ENCODE measurements at places on chromosomes 12 and 14.

DNA sequence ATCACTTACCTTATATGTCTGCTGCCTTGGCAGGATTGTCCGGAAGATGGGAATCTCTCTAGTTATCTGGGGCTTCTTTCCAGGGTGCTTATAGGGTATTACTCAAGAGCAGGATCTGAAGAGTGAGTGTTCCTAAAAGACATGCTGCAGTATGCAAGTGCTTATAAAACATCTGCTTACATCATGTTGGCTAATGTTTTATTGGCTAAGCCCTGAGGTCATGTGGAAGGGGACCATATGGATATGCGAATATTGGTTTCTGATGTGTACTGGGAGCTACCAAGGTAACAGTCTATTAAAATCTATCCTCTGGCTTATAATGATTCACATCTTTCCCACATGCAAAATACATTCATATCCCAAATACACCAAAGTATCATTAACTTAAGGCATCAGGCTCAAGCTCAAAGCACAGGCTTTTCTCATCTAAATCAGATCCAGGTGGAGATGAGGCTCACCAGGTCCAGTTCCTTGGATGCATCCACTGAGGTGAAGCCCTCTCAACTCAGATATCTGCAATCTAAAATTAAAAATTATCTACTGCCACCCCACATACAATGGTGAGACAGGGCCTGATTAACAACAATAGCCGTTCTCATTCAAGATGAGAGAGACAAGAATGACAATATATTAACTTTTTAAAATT, 29.8 kb downstream of the LRRIQ1 start:
- no peak for DNase-seq

GRCh38 chr12:127664901-127665300, 602.1 kb upstream of the TMEM132C start:
- no peak for DNase-seq

- no peak for DNase-seq
These were observed 34.2 kb upstream of the PLEKHA5 start for GRCh38 chr12:19095331-19095730.

DNA sequence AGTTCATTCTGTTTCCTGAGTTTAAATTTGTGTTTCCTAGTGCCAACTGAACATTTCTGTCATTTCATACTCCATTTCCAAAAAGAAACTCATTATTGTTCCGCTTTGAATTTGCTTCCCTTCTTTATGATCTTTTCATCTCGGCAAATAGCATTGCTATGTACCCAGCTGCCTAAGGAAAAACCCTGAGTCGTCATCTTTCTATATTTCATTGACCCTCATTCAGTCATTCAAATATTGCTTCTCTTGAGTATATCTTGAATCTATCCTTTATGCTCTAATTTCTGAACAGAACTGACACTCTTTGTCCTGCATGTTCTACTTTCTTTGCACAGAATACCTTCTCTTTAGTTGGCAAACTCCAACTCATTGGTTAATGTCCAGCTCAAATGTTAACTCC, 35.9 kb downstream of the ADIPOR2 start:
- no peak for DNase-seq

- no peak for DNase-seq
These were observed 66.4 kb upstream of the MAP1LC3B2 start for GRCh38 chr12:116492703-116493324.

GRCh38 chr12:127275416-127275815, 991.6 kb upstream of the TMEM132C start:
- no peak for DNase-seq

DNA sequence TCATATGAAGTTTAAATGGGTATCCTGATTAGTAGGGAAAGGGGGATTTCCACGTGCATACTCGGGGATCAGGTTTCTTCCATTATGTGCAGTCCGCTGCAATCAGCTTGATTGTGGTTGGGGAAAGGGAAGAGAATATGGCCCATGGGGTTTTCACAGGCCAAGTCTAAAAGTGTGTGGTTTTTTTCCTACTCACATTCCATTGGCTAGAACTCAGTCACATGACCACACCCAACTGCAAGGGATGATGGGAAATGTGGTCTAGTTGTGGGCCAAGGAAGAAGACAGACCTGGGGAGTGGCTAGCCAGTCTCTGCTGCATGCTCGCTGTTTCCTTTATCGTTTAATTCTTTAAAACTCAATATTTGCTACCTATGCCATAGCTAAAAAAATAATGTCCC, 105.1 kb downstream of the PRIMA1 start:
- no peak for DNase-seq

DNA sequence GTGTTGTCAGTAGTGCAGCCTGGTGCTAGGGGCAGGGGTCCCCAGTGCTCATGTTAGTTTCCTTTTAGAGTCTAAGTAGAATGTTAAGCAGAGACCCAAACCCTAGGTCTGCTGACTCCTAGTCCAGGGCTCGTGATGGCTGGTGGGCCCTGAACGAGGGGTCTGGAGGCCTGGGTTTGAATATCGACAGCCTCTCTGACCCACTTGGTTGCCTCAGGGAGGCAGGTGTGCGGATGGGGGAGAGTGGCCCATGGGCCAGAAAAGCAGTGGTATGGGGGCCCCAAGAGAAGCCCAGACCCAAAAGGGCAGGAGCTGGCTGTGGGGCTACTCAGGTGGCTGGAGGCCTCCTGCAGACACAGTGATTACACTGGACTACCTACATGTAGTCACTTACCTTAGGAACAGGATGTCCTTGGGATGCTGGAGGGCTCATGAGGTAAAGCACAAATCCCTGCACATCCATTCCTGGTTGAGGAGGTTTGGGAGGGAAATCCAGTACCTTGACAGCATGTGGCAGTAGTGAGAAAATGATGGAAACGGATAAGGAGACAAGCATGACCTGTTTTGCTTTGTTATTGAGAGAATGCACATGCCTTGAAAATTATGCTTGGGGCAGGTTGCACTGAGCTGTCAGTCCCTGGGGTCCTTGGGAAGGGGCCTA, 1.7 kb upstream of the SLC25A29 start:
- DNase-seq: no peak

GRCh38 chr12:17169726-17170471, 563.9 kb upstream of the LMO3 start:
- DNase-seq: no peak

DNA sequence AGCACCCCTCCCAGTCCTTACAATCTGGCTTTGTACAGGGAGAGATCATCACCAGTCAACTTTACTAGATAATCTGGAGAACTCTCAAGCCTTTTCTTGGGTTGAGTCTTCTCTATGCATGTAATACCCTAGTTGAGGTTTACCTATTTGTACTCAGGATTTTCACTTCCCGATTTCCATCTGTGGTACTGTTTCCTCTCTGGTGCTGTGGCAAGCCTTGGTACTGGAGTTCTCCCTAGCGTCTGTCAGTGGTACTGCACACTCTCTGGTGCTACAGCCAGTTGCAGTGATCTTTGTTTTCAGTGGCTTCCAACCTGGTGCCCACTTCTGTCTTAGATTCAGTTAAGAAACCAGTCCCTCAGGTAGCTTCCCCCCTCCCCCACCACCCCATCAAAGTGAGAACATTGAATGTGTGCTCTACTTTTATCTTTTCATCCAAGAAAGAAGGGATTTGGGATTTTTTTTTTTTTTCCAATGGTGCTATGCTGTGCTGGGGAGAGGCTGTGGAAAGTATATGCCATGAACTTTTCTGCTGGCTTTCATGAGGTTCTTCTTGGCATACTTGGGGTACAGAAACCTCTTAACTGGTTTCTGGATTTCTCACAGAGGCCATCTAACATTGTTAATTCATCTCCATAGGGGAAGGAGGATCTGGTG, 69.4 kb upstream of the EVL start:
- DNase-seq: peak; percentile 27

- peak; percentile 44 for DNase-seq
These were observed 6.5 kb downstream of the ZBTB1 start for GRCh38 chr14:64510825-64511671.

DNA sequence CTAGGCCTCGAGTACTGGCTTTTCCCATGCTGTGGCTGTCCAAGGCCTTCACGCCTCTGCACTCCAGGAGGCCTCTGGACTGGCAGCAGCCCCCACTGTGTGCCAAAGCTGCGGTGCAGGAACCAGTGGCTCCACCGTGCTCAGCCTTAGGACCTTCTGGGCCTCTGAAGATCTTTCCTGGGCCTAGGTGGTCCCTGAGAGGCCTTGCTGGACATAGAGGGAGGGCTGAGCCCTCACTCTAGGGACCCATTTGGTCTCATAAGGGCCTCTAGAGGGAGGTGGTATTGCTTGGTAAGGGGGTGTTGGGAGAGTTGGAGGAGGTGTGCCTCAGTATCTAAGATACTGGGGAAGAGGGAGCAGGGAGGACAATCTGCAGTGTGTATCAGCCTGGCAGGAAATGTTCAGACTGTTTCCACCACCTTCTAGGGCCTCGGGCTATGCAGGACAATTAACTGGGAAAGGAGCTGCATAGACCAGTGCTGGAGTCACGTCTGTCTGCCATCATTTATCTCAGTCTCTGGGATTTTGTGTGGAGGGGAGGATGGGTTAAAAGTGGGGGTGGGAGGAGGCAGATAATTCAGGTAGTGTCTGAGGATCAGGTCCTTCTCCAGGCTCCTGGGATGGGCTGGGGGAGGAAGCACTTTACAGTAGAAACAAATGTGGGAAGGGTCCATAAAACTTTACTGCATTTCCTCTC, 2.9 kb downstream of the HOXC5 start:
- DNase-seq: no peak

- DNase-seq: no peak
These were observed 161.8 kb upstream of the SLC38A2 start for GRCh38 chr12:46534327-46534840.

GRCh38 chr12:122533856-122534255, 6.8 kb downstream of the KNTC1 start:
- DNase-seq: no peak

GRCh38 chr12:105294886-105295479, 35.5 kb upstream of the C12orf75 start:
- DNase-seq: no peak

GRCh38 chr12:88753707-88754106, 173.4 kb upstream of the KITLG start:
- no peak for DNase-seq

GRCh38 chr12:4435537-4435936, 10.1 kb downstream of the FGF6 start:
- DNase-seq: no peak

DNA sequence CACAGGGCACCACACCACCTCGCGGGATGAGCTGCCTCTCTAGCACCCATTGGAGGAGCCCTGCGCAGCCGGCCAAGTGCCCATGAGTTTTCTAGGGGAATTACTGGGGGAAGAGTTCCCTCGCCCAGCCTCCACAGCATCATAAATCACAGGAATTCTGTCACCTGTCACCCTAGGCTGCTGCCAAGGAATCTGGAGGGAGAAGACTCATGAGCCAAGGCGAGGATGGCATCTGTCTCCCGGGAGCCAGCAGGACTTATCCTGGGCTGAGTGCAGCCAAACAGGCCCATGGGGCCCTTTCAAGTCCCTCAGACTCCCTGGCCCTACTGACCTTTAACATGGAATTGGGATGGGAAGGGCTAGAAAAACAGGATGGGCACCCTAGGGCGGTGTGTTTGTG, 7.8 kb upstream of the OTUB2 start:
- no peak for DNase-seq

GRCh38 chr12:27083861-27084394, 1.6 kb upstream of the C12orf71 start:
- DNase-seq: no peak

GRCh38 chr12:14960548-14961465, 594 bp downstream of the ARHGDIB start:
- DNase-seq: peak; percentile 39

DNA sequence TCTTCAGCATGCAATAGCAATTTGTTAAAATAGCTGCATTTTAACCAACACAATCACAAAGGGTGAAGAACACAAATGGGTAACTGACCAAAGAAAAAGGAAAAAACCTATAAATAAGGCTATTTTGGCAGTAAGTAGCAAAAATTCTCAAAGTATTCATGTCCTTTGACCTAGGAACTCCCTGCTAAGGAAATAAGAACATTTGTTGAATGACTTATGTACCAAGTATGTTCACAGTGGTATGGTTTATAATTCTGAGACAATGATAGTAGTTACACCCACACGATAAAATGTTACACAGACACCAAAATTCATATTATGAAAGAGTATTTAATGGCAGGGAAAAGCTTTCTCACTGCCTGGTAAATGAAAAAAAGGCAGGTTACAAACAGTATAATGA, 16.9 kb downstream of the CCDC88C start:
- DNase-seq: no peak

DNA sequence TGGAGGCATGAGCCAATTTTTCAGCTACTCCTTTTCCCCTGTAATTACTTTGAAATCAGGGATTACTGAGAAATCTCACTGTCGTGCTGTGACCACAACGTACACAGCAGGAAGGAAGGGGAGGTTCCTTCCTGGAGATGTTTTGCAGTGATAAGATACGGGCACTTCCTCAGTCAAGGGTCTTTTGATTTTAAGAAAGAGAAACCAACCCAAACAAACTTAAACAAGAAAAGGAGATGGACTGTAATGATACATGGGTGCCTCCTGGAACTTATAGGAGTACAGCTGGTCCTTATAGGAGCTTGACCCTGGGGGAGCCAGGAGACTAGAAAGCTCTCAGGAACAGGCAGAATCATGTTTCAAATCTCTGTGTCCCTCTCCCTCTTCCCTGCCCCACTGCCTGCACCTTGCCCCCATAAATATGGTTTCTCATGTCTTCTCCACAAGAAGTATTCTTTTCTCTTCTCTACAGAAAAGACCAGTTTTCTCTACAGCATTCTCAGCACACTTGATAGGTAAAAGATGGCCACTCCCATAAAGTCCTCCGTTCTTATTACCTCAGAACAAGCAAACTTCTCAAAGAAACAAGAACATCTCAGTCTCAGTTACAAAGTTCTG, 281.1 kb upstream of the AMIGO2 start:
- peak; percentile 43 for DNase-seq

DNA sequence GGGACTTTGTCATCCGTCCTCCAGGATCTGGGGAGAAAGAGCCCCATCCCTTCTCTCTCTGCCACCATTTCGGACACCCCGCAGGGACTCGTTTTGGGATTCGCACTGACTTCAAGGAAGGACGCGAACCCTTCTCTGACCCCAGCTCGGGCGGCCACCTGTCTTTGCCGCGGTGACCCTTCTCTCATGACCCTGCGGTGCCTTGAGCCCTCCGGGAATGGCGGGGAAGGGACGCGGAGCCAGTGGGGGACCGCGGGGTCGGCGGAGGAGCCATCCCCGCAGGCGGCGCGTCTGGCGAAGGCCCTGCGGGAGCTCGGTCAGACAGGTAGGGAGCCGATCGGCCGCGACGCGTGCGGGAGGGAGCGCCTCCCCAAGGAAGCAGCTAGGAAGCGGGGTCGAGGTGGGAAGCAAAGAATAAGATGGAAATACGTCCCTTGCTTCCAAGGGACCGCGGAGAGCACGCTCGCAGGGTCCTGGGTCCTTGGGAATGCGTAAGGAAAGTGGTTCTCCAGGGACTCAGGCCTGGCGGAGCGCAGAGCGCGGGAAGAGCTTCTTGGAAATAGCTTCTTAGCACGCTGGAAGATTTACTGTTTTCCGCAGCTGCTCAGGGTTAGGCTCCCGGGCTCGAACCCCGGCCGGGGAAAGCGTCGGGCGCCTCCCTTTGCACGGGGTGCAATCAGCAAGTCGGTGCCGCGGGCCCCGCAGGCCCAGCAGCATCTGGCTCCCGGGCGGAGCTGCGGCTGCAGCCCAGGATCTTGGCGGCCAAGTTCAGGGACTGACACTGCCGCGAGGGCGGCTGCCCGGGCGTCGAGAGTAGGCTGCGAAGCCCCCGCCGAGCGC, 457 bp downstream of the SOCS2 start:
- no peak for DNase-seq

Measured in T-cell (primary cell).